ENCODE measurements at places on chromosomes 3 and 15.

- no peak for DNase-seq
These were observed 34.3 kb downstream of the AMOTL2 start for GRCh38 chr3:134339913-134340312.

DNA sequence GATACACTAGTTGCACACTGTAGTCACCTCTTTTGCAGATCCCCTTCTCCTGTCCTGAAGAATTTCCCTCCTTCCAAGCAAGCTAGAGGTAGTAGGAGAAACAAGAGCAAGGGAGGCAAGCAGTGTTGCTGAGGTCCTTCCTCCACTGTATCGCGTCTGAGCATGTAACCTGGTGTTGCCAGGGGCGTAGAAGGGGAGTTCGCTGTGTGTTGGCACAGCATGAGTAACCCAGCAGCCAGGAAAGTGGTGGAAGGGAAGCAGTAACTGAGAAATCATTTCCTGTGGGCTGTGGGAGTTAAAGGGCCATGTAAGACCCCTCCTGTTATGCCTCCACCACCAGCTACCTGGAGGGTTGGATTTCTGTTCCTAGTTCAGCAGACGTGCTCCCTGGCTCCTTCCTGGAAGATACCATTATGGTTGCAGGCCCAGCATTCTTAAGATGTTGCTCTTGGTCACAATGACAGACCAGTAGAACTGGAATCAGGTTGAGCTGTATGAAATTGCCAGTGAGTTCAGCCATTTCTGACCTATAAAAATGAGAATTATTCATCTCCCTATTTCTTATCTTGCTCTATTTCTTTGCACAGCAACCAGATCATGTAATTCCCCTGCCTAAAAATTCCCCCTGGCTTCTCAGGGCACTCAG, 215.3 kb upstream of the TOPAZ1 start:
- no peak for DNase-seq

DNA sequence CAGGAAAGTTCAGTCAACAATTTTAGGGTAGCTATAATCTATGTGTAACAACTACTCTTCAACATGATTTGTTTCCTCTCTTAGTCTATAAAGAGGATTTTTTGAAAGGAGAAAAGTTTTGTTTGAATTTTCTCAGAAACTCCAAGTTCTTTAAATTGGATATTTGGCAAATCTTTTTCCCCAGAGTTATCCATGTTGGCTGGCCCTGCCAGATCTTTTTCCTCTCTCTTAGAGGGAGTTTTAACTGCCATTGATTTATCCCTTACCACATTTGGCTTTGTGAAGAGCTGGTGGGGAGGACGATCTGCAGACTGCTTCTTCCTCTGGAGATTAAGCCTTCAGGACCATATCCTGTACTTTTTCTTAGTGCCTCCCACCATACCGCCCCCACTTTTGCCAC, 64.9 kb upstream of the ROPN1 start:
- no peak for DNase-seq

GRCh38 chr3:153392363-153392762, 230.3 kb downstream of the RAP2B start:
- DNase-seq, result no peak

DNA sequence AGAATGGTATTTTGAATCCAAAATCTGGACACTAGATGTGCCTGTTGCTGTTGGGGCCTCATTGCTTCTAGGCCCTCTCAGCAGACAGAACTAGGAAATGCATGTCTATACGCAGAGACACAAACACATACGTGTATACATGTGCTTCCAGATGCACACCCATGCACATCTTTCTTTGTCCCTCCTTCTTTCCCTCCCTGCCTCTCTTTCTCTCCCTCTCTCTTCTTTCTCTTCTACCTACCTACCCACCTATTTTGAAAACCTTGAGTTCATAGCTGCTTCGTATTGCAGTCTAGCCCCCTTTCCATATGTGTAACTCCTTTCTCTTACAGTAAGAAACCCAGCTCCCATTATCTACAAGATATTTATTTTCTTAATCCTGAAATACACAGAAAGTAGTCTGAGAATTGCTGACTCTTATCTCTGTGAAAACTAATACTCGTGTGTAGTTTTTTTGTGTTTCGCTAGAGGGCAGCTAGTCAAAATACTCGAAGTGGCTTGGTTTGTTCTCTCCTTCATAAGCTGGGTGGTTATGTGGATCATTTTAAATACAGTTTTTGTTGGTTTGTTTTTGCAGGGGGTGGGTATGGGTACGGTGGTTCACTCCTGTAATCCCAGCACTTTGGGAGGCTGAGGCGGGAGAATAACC, 18.5 kb downstream of the RPL32 start:
- no peak for DNase-seq

- DNase-seq, result no peak
These were observed 62.7 kb downstream of the MEF2A start for GRCh38 chr15:99628374-99629001.

GRCh38 chr3:64445109-64445943, 220.1 kb upstream of the PRICKLE2 start:
- DNase-seq, result peak; percentile 52

DNA sequence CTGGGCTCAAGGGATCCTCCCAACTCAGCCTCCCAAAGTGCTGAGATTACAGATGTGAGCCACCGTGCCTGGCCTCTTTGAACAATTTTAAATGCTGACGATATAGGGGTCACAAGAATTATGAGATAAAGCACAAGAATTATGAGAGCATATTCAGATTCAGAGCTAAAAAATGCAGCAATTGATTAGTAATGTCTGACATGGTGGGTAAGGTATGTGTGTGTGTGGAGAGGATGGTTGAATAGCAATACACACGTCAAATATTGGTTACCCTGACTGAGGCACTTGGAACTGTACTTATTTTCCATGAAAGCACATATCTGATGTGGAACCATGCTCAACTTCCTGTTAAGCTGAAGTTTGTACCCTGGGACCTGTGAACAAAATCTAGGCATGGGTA, 115.6 kb downstream of the EOMES start:
- DNase-seq, result no peak

GRCh38 chr3:43148033-43148432, 42.2 kb upstream of the POMGNT2 start:
- DNase-seq, result no peak

DNA sequence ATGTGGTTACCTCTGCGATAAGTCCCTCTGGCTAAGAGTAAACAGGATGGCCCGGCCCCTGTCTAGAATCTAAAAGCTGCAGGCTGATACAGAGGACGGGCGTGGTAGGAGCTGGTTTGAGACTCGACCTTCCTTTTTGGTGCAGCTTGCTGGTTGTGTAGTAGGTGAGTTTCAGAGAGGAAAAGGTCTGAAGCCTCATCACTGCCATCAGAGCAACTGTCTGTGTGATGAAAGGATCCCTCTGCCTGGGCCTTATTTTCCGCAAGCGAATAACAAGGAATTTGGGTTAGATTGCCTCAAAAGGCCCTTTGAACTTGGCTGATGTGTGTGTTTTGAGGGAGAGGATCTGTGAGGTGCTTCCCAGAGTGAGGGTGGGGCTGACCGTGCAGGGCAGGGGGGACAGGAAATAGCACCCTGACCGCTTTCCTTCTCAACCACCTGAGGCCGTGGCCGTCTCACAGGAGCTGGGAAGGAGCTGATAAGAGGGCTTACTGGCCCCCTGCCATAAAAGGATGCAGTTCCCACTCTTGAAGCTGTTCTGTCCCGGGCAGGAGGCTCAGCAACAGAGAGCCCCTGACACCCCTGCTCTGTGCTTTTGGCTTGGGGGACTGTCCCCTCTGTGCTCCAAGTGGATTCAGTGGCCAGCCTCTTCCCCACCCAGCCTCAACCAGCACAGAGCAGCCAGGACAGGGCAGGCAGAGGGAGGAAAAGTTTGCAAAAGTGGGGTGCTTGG, 45.6 kb upstream of the TFRC start:
- no peak for DNase-seq
